Vagina (tissue), 2 donors: ENCODE measurements at places on chromosomes 4 and X. TPM values are rescaled to one million over a fixed set of nuclear protein-coding genes. Genes with fewer than 3 reads are reported as not detected.

DNA sequence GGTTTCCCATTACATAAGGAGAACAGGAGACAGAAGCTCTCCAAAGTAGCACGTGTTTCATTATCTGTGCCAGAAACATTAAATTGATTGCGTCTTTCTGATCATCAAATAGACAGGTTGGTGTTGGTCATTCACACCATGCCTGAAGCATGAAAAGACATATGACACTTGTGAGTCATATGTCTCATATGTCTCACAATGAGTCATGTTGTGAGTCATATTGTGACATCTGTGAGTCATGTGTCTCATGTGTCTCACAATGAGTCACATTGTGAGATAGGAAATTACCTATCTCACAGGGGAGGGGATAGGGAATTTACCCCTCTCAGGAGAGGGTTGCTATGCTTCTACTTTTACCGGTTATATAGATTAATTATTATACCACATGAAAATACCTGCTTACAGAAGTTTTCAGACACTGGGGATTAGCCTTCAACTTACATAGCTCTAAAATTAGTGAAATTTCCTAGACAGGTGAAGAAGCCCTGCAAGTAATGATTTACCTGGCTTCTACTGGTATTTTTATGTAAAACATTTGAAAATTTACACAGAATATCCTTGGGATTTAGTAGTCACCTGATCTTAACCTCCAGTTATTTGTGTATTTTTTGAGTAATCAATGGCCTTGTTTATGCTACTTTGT lies 80.8 kb downstream of the NPFFR2 start:
- H3K27me3 ChIP-seq: no peaks in the 10 kb centered on the region
- DNase-seq: no peak
- H3K27ac ChIP-seq: no peak overlapping the region
- H3K4me3 ChIP-seq: no peak overlapping the region

- no peaks in the 10 kb centered on the region for H3K27me3 ChIP-seq
- no peaks in the 10 kb centered on the region for H3K36me3 ChIP-seq
- H3K4me1 ChIP-seq: peaks cover 5% of the 10 kb centered on the region
- H3K4me3 ChIP-seq: no peak overlapping the region
- no peak for DNase-seq
- no peak overlapping the region for H3K27ac ChIP-seq
Observed at GRCh38 chr4:101421386-101421785, 74.1 kb upstream of the PPP3CA start.

DNA sequence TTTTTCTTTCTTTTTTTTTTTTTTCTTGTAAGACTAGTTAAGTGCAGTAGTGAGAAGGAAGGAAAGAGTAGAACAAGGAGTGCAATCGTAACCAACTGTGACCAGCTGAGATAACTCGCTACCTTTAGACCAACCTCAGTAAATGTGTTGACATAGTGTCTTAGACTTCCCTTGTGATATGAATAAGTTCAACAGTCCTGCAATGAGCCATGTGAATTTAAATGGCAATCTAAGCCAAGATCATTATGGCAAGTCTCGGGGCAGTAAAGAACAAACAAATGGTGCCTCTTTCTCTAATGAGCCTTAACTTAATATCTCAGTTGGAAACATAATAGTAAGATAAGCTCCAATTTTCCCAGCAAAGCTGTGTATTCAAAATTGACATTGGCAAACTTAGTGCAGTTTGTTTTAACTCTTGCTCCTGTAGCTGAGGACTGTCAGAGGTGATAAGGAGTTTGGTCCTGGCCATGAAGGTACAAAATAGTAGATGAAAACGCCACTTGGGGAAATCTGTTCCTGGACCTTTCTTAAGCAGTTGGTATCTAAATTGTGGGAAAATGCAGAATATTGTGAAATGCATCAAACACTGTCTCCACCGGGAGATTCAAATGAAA lies 13.8 kb upstream of the RELL1 start:
- no peaks in the 10 kb centered on the region for H3K27me3 ChIP-seq
- no peaks in the 10 kb centered on the region for H3K4me1 ChIP-seq
- no peak overlapping the region for H3K4me3 ChIP-seq
- H3K27ac ChIP-seq: no peak overlapping the region

GRCh38 chr4:89820010-89820409 lies 17.0 kb downstream of the SNCA start:
- no peaks in the 10 kb centered on the region for H3K27me3 ChIP-seq
- no peak overlapping the region for H3K4me3 ChIP-seq
- no peak overlapping the region for H3K27ac ChIP-seq
- DNase-seq: no peak

GRCh38 chr4:166043801-166044200 lies 170.8 kb downstream of the TLL1 start:
- H3K4me1 ChIP-seq: peaks cover 14% of the 10 kb centered on the region
- H3K27me3 ChIP-seq: no peaks in the 10 kb centered on the region
- no peak overlapping the region for H3K4me3 ChIP-seq
- H3K27ac ChIP-seq: no peak overlapping the region
- no peaks in the 10 kb centered on the region for H3K36me3 ChIP-seq
- DNase-seq: no peak

DNA sequence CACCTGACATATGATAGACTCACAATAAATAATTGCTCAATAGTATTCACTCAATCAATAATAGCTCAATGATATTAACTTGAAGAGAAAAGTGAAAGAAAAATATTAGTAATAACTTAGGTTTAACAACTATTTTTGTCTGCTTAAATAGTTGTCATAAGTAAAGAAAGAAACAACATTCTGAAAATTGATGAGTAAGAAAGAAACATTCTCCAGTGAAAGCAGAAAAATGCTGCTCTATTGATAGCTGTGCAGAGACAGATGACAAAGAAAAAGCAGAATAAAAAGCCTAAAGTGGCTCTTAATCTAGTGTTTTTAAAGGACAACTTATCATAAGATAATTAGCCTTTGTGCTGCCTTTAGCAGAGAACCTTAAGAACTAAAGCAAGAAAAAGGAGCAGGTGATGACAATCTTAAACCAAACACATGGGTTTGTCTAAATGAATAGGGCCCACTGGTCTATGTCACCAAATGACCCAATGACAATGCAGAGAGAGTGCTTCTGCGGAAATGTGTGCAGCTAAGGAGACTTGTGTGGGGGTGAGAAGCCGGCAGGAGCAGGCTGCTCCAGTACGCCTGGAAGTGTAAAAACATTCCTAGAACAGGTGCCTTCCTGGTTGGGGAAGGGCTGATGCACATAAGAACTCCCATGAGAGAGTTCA lies 13.2 kb downstream of the HS3ST1 start:
- no peak for DNase-seq
- no peaks in the 10 kb centered on the region for H3K36me3 ChIP-seq
- H3K27me3 ChIP-seq: no peaks in the 10 kb centered on the region
- H3K4me3 ChIP-seq: no peak overlapping the region
- no peak overlapping the region for H3K27ac ChIP-seq

- no peak for DNase-seq
- H3K27me3 ChIP-seq: no peaks in the 10 kb centered on the region
- H3K27ac ChIP-seq: no peak overlapping the region
- H3K36me3 ChIP-seq: no peaks in the 10 kb centered on the region
- H3K4me3 ChIP-seq: no peak overlapping the region
Observed at GRCh38 chrX:9091258-9091657, 57.3 kb upstream of the FAM9B start.

DNA sequence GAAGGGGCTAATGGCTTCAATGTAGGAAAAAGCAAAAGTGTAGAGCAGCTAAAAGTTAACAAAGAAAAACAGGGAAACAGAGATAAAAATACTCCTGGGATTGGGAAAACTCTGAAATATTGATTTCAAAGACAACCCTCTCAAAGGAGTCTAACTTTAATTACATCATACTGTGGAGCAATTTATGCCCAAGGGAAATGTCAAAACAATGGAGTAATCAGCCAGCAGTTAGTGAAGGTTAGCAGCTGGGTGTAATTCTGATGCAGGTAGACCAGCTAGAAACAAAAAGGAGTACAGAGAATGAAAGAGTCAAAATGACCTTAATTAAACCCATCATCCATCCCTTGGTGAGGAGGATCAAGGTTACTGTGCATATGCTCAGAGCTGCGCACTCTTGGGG lies 169.0 kb downstream of the ADAM29 start:
- no peak overlapping the region for H3K4me3 ChIP-seq
- H3K27ac ChIP-seq: no peak overlapping the region
- no peaks in the 10 kb centered on the region for H3K27me3 ChIP-seq
- no peaks in the 10 kb centered on the region for H3K4me1 ChIP-seq
- no peak for DNase-seq

- H3K4me3 ChIP-seq: no peak overlapping the region
- no peak for DNase-seq
- no peaks in the 10 kb centered on the region for H3K36me3 ChIP-seq
- no peak overlapping the region for H3K27ac ChIP-seq
Observed at GRCh38 chr4:108210989-108211835, 42.5 kb upstream of the LEF1 start.

GRCh38 chr4:169248645-169249044 lies 22.1 kb downstream of the SH3RF1 start:
- DNase-seq: no peak
- H3K4me3 ChIP-seq: no peak overlapping the region
- H3K27ac ChIP-seq: no peak overlapping the region

DNA sequence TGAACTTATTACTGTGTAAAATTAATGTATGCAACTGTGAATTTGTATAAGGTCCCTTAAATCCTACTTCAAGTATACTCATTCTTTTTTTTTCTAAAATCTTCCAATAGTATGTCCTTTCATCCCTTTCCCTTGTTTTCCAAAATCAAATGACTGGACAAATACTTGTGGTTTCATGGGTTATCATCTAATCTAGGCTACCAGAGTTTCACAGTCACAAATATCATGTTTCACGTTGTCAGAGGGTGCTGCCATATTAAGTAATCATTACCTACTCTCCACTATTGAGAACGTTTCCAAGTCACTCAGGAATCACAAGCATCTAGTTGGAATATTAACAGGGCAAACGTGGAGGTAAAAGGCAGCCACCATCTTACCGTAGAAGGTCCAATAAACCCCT lies 1235.0 kb upstream of the TENM3 start:
- H3K4me1 ChIP-seq: peaks cover 10% of the 10 kb centered on the region
- DNase-seq: no peak
- no peaks in the 10 kb centered on the region for H3K27me3 ChIP-seq
- H3K4me3 ChIP-seq: no peak overlapping the region

DNA sequence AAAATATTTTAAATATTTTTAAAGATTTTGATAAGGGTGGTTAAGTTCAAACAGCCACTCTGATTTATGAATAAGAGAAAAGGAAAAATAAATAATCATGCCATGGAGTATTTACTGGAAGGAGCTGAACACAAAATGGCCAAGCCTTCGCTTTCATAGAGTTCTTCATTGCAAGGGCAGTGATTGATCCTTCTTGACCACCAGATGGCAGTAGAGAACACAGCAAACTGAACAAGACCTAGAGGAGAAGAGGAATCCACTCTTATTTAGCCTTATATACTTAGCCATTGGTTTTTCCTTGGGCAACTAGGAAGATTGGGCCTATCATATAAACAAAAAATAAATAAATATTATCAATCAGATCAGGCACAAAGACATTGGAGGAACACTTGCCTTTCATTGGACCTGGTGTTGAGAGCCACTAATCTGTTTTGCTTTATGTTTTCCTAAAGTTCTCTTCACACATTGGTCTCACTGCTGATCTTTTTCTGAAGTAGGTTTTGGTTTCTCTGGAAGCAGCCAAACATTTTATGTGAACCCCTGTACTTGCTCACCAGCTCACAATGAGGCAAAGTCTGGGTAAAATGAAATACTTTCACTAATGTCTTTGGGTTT lies 58.1 kb upstream of the PARM1 start:
- H3K27ac ChIP-seq: no peak overlapping the region
- no peaks in the 10 kb centered on the region for H3K27me3 ChIP-seq
- H3K4me3 ChIP-seq: no peak overlapping the region
- no peak for DNase-seq
- H3K4me1 ChIP-seq: no peaks in the 10 kb centered on the region

DNA sequence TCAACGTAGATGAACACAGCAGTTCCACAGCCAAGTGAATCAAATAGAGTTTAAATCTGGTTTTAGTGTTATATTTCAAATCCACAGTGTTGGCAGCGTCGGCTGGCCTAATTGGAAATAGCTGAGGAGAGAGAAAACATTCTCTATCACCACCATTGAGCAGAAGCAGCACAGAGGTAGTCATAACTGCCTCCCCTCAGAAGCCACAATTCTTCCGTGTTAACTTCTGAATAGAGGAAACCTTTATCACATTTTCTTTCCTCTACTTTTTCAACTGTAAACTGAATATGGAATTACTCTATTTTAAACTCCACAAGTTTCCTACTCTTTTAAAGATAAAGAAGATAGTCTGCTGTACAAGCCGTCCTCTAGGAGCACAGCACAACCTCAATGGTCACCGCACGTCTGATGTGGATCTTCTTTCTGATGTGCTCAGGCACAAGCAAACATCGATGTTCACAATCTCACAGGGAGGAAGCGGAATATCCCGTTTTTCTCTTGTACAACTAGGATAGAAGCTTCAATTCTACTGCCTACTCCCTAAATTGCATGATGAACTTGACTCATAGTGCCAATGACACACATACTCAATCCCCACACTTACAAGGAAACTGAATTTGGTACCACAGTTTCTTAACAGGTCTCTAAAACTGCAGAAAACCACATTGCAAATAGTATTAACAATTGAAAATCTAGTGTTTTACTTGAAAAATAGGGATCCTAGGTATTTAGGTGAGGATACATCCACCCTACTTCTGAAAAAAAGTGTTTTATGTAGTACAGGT lies 217.8 kb upstream of the ETNPPL start:
- no peak for DNase-seq
- no peaks in the 10 kb centered on the region for H3K27me3 ChIP-seq
- H3K4me3 ChIP-seq: no peak overlapping the region
- H3K27ac ChIP-seq: no peak overlapping the region

DNA sequence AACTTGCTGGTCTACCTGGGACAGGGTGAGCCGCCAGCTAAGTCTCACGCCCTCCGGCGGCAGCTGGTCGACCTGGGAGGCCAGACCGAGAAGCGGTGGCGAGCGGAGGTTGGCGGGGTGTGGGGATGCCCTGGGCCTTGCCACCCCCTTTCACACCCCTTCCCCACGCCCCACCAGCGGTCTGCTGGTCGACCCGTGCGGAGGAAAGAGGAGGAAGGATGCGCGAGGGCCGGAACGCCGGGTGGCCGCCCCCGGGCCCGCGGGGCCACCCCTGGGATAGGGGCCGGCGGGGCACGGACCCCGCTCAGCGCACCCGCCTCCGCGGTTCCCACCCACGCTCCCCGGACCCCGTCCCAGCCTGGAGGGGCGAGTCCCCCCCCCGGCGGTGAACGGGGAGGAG lies 28.3 kb upstream of the DCAF12L1 start:
- no peak overlapping the region for H3K4me3 ChIP-seq
- no peak for DNase-seq

GRCh38 chr4:20447103-20447502 lies 195.4 kb downstream of the SLIT2 start:
- DNase-seq: no peak
- H3K4me3 ChIP-seq: no peak overlapping the region
- no peaks in the 10 kb centered on the region for H3K27me3 ChIP-seq
- H3K4me1 ChIP-seq: no peaks in the 10 kb centered on the region
- H3K36me3 ChIP-seq: no peaks in the 10 kb centered on the region

- no peaks in the 10 kb centered on the region for H3K27me3 ChIP-seq
- H3K36me3 ChIP-seq: no peaks in the 10 kb centered on the region
- no peak for DNase-seq
- H3K4me1 ChIP-seq: peaks cover 6% of the 10 kb centered on the region
- H3K4me3 ChIP-seq: no peak overlapping the region
- H3K27ac ChIP-seq: no peak overlapping the region
Observed at GRCh38 chr4:156762851-156763250, 208.7 kb downstream of the PDGFC start.

Gene TECRL
- not detected for total RNA-seq

Gene CLIC2
- total RNA-seq: 15.5 TPM

Gene WDR17
- total RNA-seq: 2.0 TPM

Gene SEL1L3
- 8.3 TPM for total RNA-seq

Gene OSTC
- total RNA-seq: 105 TPM

Gene PAGE2B
- total RNA-seq: not detected

Gene GDI1
- 116 TPM for total RNA-seq
